ENCODE measurements at places on chromosomes 2 and 18.

DNA sequence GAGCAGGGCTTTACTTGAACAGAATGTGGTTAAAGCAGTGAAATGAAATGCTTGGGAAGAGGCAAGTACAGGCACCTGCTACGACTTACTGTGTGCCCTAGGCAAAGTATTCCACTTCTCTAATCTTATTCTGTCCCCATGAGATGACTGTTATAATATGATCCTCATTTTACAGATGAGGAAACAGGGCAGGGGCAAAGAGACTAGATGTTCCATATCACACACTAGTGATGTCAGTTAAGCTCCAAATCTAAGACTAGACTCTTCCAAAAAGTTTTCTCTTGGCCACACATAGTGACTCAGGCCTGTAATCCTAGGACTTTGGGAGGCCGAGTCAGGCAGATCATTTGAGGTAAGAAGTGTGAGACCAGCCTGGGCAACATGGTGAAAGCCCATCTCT is 235.0 kb downstream of the SETBP1 start:
- no peak for DNase-seq

- DNase-seq: no peak
Measured at GRCh38 chr2:118622913-118623312, 224.5 kb downstream of the EN1 start.

DNA sequence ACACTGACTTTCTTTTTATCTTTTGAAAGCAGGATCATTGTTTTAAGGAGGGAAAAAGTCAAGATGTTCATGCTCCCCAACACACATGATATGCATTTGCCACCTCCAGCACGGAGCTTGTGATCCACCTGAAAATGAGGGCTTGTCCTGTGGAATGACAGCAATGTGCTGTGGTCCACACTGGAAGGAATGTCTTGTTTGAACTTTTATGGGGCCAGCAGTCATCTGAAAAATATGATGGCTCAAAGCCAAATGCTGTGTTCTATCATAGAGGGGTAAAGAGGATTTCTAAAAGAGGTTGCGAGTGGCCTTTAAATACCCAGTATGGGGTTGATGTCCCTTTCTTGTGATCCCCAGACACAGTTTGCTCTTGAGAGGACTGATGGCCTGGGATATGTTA is 226.5 kb upstream of the SPRED2 start:
- DNase-seq: no peak

GRCh38 chr2:23073671-23074070 is 311.3 kb upstream of the KLHL29 start:
- no peak for DNase-seq

DNA sequence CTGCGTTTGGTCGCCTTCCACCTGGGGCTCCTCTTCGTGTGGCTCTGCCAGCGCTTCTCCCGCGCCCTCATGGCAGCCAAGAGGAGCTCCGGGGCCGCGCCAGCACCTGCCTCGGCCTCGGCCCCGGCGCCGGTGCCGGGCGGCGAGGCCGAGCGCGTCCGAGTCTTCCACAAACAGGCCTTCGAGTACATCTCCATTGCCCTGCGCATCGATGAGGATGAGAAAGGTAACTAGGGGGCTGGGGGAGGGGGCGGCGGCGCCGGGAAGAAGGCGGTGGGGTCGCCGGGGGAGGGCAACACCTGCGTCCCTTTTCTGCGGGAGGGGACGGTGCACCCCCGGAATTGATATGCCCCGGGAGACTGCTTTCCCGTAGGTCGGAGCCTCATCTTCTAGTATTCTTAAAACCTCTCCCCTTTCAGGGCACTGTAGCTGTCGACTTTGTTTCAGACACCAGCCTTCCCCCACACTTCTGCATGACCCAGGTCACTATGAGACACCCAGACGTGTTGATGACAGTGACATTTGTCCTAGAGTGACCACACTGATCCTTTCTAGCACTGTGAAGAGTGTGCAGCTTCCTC is 755 bp downstream of the SPAST start:
- no peak for DNase-seq

GRCh38 chr2:120399889-120400240 is 53.9 kb downstream of the INHBB start:
- DNase-seq: no peak

GRCh38 chr2:210859314-210859713 is 302.9 kb downstream of the CPS1 start:
- no peak for DNase-seq

GRCh38 chr2:1986598-1986997 is 242.3 kb upstream of the PXDN start:
- DNase-seq: no peak

- DNase-seq: peak; percentile 13
Measured at GRCh38 chr2:137467246-137467862, 496.9 kb upstream of the HNMT start.

- no peak for DNase-seq
Measured at GRCh38 chr18:32383050-32383819, 87.4 kb downstream of the GAREM1 start.

DNA sequence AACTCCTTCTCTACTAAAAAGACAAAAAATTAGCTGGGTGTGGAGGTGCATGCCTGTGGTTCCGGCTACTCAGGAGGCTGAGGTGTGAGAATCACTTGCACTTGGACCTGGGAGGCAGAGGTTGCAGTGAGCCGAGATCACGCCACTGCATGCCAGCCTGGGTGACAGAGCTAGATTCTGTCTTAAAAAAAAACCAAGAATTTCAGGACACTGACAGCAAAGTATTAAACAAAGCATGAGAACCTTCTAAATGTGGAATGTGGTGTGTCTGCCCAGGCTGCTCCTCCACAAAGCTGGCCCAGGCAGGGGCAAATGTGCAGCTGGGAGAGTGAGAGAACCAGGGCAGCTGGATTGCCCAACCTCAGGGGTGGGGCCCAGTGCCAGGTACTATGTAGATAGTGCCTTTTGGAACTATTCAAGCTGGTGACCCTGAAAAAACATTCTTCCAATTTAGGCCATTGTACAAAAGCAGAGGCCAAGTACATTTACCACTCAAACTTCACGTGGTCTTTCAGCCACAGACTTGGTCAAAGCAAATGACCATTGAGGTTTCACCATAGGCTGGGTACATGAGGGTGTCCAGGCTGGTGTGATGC is 6.7 kb upstream of the UGT1A5 start:
- no peak for DNase-seq

GRCh38 chr18:8778824-8779223 is 73.5 kb downstream of the MTCL1 start:
- DNase-seq: no peak

GRCh38 chr18:1599196-1599595 is 694.5 kb downstream of the ADCYAP1 start:
- DNase-seq: no peak

GRCh38 chr2:55164534-55165480 is 67.3 kb downstream of the CLHC1 start:
- DNase-seq: no peak

DNA sequence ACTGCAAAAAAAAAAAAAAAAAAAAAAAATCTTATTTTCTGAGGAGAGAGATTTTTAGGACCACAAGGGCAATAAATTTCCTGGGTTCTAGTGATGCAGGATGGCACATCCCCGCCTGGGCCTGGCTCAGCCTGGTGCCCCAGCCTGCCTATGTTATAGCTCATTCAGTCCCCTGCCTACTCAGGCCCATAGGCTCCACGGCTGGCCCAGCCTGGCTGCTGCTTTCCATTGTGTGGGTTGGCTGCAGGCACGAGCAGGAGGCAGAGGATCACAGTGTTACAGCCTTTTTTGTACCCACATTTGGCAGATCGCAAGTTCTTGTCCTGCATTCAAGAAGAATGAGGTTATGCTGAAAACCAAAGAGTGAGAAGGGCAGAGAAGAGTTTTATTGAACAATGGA is 2.8 kb upstream of the SULT6B1 start:
- no peak for DNase-seq

GRCh38 chr2:186757009-186757408 is 63.1 kb downstream of the FAM171B start:
- no peak for DNase-seq

DNA sequence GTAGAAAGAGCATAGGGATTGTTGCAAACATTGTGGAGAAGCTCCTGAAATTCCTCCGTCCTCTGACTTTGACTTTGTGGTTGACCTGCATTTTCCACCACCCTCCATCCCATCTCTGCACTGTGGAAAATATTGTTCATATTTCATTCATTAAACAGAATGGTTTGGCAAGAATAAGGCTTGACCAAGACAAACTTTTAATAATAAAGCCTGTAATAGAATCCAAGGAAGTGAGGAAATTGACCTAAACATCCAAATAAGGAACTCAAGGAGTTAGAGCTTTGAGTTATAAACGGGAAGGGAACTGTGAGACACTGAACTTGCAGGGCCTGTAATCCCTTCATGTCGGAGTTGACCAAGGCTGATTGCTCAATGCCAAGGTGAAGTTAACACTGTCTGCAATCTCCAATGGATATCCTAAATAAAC is 115.2 kb downstream of the GFPT1 start:
- no peak for DNase-seq

- no peak for DNase-seq
Measured at GRCh38 chr2:197207598-197207997, 103.0 kb downstream of the ANKRD44 start.

DNA sequence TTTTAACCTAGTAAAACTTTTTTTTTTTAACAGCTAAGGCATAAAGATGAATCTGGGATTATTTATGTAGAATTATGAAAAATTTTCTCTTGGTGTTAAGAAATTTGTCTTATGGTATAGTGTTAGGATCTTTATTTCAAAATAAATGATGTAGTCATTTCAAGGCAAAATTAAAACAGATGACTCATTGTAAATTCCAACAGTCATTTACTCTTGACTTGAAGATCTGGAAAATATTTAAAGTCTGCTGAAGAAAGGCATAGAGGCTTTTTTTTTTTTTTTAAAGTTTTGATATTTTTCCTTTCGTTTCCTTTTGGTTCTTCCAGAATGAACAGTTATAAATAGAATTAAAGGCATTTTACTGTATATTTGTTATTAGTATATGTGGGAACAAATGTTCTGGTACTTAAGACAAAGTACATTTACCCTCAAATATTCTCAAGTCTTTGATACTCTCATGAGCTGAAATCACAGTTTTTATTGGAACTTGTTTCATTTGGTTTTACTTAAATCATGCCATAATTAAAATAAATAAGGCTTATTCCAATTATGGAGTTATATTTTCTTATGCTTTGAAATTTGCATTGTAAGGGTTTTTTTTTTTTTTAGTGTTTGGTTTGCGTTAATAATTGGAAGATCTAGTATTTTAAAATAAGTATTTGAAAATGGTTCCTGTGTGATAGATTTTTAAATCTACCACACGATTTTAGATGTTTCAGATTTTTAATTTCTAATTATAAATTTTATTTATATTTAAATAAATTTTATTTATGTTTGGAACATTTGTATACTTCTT is 29.9 kb downstream of the GLS start:
- DNase-seq: no peak

Measured in BE2C (cell line).